ENCODE measurements at places on chromosomes 3 and 15. TPM values are rescaled to one million over a fixed set of nuclear protein-coding genes. Genes with fewer than 3 reads are reported as not detected.

NTRK3 gene
- 1.2 TPM for total RNA-seq

SH3GL3 gene
- total RNA-seq, result not detected

GOLGA8Q gene
- total RNA-seq, result not detected

CYP1A2 gene
- total RNA-seq, result not detected

CRABP1 gene
- total RNA-seq, result 1.5 TPM

CCDC12 gene
- 55.7 TPM for total RNA-seq

CSTA gene
- 1.2 TPM for total RNA-seq

LHFPL4 gene
- total RNA-seq, result 1.2 TPM

- no peaks in the 10 kb centered on the region for H3K36me3 ChIP-seq
- H3K27ac ChIP-seq, result no peak overlapping the region
- H3K27me3 ChIP-seq, result no peaks in the 10 kb centered on the region
- DNase-seq, result no peak
- H3K4me3 ChIP-seq, result no peak overlapping the region
- peaks cover 9% of the 10 kb centered on the region for H3K4me1 ChIP-seq
Observed at GRCh38 chr3:40312661-40313226, 3.2 kb downstream of the EIF1B start.

DNA sequence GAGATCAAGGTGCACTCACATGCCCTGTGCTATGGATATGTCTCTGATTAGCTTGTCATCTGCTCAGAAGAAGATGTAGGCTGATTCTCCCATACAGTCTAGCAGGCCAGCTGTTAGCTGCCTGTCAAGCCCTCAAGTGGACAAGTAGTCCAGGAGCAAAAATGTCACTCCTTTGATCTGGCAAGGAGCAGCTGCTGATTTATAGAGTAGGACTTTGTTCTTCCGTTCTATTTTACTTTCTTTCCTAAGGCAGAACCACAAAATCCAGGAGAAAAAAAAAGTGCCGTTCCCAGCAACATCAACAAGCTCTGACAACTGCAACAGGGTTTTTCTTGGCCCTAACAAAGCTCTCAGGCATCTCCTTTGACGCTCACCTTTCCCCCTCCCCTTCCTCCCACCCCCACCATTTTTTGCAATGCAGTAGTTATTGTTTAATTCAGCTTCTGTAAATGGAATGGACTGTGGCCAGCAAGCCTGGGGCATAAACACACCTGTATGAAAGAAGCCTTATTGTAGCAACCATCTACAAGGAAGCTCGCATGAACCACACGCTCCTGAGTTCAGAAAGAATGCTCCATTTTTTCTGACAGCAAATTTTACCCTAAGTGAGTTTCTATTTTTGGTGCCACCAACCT lies 196.3 kb downstream of the MEIS2 start:
- DNase-seq, result no peak
- H3K4me3 ChIP-seq, result no peak overlapping the region
- H3K27me3 ChIP-seq, result no peaks in the 10 kb centered on the region
- no peaks in the 10 kb centered on the region for H3K36me3 ChIP-seq
- no peaks in the 10 kb centered on the region for H3K4me1 ChIP-seq

- no peak for DNase-seq
- no peak overlapping the region for H3K4me3 ChIP-seq
- H3K27me3 ChIP-seq, result no peaks in the 10 kb centered on the region
- no peaks in the 10 kb centered on the region for H3K36me3 ChIP-seq
- H3K27ac ChIP-seq, result no peak overlapping the region
Observed at GRCh38 chr3:23649448-23649847, 156.3 kb upstream of the UBE2E1 start.

GRCh38 chr3:130379274-130379673 lies 33.8 kb downstream of the COL6A5 start:
- H3K27ac ChIP-seq, result no peak overlapping the region
- no peaks in the 10 kb centered on the region for H3K36me3 ChIP-seq
- no peak overlapping the region for H3K4me3 ChIP-seq
- no peaks in the 10 kb centered on the region for H3K27me3 ChIP-seq
- no peak for DNase-seq

GRCh38 chr15:29952225-29952624 lies 130.0 kb upstream of the TJP1 start:
- H3K27me3 ChIP-seq, result no peaks in the 10 kb centered on the region
- no peak overlapping the region for H3K4me3 ChIP-seq
- DNase-seq, result no peak
- H3K4me1 ChIP-seq, result no peaks in the 10 kb centered on the region
- H3K36me3 ChIP-seq, result no peaks in the 10 kb centered on the region

GRCh38 chr3:169308654-169309250 lies 354.8 kb downstream of the MECOM start:
- no peak overlapping the region for H3K27ac ChIP-seq
- DNase-seq, result no peak
- H3K4me1 ChIP-seq, result no peaks in the 10 kb centered on the region
- H3K4me3 ChIP-seq, result no peak overlapping the region

DNA sequence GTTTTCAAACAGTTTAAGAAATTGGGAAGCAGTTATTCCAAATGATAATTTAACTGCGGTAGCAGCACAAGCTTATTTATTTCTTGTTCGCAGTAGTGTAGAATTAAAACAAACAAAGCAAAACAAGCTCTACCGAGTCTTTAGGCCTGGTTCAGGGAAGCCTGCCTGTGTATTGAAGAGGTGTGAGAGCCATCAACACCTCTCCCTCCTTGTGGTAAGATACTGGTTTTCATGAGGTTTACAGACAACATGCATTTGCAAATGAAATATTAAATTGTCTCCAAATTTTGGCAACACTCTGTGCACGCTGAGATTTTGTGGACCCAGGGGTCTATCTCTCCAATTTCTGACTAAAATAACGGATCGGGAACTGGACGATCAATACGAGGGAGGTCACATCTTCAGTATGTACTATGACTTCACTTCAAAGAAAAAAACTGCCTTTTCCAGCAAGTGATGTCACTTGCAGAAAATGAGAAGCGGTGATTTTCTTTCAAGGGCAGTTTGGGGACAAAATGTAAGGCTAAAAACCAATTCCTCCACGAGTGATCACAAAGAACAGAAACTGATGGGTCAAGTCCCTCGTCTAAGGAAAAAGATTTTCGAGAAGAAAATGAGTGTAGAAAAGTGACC lies 721 bp downstream of the ATR start:
- H3K4me1 ChIP-seq, result no peaks in the 10 kb centered on the region
- peak overlapping the region; percentile 95 for H3K4me3 ChIP-seq
- H3K27me3 ChIP-seq, result no peaks in the 10 kb centered on the region

- no peaks in the 10 kb centered on the region for H3K36me3 ChIP-seq
- no peak overlapping the region for H3K27ac ChIP-seq
- no peaks in the 10 kb centered on the region for H3K4me1 ChIP-seq
Observed at GRCh38 chr3:60263191-60263590, 988.1 kb downstream of the FHIT start.

DNA sequence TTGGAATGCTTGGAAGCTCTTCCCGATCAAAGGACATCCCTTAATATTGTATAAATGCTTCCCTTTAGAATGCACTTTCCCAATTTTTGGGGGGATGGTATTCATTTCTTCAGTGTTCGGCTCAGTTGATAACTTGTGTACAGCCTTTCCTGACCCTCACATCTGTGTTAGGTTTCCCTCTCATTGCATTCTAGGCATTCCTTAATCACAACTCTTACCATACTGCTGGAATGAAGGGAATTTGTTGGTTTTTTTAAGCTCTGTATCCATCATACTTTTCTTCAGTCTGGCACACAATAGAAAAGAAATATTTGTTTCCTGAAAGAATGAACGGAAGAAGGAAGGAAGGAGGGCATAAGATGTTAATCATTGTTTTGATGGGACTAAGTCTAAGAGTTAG lies 119.5 kb downstream of the CHST2 start:
- DNase-seq, result no peak
- H3K36me3 ChIP-seq, result no peaks in the 10 kb centered on the region

GRCh38 chr3:171791692-171792076 lies 18.6 kb downstream of the PLD1 start:
- H3K27ac ChIP-seq, result peak overlapping the region; percentile 60
- no peaks in the 10 kb centered on the region for H3K27me3 ChIP-seq
- H3K36me3 ChIP-seq, result no peaks in the 10 kb centered on the region
- no peak overlapping the region for H3K4me3 ChIP-seq

DNA sequence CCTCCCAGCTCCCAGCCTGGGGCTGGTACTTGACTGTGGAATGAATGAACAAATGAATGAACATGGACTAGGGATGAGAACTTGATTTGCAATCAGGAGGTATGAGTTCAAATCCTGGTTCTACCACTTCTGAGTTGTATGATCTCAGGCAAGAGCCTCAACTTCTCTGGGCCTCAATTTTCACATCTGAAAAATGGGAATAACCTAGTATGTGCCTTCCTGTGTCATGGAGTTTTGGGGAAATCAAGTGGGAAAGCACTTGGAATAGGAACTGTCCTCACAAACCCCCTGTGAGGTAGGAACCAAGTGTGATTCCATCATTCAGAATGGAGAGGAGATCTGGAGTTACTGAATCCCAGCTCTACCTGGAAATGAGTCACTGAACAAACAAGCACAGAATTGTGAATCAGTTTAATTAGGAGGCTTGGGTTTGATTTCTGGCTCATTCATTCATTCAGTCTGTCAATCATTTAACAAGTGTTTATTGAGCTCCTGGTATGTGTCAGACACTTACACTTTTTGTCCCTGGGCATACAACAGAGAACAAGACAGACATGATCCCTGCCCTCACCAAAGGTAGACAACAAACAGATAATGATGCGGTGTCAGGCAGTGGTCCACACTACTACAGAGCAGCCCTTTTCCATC lies 29.7 kb downstream of the DNASE1L3 start:
- H3K4me1 ChIP-seq, result peaks cover 15% of the 10 kb centered on the region
- H3K27ac ChIP-seq, result no peak overlapping the region
- no peaks in the 10 kb centered on the region for H3K27me3 ChIP-seq
- DNase-seq, result no peak
- H3K36me3 ChIP-seq, result no peaks in the 10 kb centered on the region

DNA sequence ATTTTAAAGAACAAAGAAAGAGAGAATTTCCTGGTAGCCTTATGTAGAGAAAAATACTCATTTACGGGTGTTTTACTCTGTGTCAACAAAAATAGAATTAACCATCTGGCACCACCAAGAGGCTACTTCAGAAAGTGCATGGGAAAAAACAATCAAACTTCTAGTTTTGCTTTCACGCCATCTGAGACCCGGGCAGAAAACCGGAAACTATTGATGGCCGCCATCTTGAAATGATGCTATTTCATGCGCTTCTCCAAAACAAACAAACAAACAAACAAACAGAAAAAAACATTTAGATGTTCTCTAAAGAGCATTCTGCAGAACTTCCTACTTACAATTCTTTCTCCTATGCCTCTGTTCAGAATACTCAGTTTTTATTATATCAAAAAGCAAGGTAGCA lies 49.4 kb upstream of the SYNPR start:
- DNase-seq, result peak; percentile 35
- H3K4me1 ChIP-seq, result no peaks in the 10 kb centered on the region
- H3K27me3 ChIP-seq, result no peaks in the 10 kb centered on the region

DNA sequence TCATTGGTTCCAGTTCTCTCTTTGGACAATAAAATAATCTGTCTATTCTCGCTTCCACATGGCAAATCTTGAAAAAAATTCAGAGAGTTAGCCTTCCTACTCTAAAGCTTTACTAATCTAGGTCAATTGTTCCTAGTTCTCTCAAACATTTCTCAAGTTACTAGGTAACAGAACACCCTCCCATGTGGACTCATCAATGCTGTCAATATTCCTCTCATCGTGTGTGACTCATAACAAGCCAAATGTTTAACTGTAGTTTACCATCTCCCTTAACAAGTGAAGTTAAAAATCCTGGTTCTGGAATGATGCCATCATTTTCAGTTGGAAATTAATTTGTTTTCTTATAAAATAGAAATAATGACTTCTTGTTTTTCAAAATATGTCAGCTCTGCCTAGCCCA lies 438.6 kb downstream of the ROBO1 start:
- no peaks in the 10 kb centered on the region for H3K27me3 ChIP-seq
- H3K36me3 ChIP-seq, result no peaks in the 10 kb centered on the region
- H3K4me1 ChIP-seq, result no peaks in the 10 kb centered on the region
- no peak overlapping the region for H3K4me3 ChIP-seq
- no peak for DNase-seq

DNA sequence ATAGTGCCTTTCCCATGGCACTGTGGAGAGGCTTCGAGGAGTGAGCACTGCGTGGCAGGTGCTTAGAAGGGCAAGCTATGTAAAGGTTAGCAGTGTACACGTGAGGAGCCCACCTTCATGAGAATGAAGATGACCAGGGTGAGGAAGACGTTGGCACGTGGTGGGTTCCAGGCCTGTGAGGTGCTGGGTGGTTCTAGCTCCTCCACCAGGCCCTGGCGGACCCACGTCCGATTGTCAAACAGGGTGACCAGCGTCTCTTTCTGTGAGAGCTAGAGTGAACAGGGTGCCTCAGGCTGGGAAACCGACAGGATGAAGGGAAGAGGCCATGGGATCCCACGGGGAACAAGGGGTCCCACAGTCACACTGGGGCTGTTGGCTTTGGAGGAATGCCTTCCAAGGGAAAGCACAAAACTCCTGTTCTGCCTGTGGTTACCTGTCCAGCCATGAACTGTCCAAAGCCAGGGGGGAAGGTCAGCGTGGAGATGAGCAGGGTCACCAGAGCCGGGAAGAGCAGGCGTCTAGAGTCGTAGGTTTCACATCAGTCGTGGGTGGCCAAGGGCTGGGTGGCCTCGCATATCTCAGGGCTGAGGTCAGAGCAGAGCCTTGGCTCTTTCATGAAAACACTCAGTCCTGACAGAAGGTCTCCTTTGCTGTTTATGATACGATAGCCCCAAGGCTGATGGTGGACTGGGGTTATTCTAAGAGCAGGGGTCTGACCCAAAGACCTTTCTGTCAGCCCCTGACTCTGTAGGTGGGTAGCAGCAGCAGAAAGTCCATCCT lies 6.0 kb downstream of the CLCN2 start:
- no peak for DNase-seq
- no peaks in the 10 kb centered on the region for H3K27me3 ChIP-seq
- H3K36me3 ChIP-seq, result no peaks in the 10 kb centered on the region
- no peaks in the 10 kb centered on the region for H3K4me1 ChIP-seq
- no peak overlapping the region for H3K4me3 ChIP-seq

DNA sequence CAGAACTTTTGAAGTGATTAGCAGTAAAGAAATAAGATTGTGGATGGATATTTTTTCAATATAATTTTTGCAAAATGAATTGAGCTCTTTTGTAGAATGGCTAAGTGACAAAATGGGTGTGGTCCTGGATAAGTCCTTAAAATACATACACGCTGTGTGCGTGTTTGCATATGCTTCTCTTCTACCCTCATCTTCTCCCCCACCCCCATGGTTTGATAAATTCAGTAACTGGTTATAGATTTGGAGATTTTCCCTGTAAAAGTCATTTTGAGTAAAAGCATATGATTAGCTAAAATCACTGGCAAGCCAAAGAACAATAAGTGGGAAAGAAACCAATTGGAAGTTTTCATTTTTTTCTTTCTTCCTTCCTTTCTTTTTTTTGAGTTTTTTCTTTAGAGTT lies 453.9 kb upstream of the MDFIC2 start:
- DNase-seq, result no peak
- H3K4me1 ChIP-seq, result no peaks in the 10 kb centered on the region
- H3K4me3 ChIP-seq, result no peak overlapping the region
- no peak overlapping the region for H3K27ac ChIP-seq

- no peaks in the 10 kb centered on the region for H3K36me3 ChIP-seq
- DNase-seq, result no peak
- no peaks in the 10 kb centered on the region for H3K4me1 ChIP-seq
- no peak overlapping the region for H3K27ac ChIP-seq
- no peaks in the 10 kb centered on the region for H3K27me3 ChIP-seq
Observed at GRCh38 chr3:66598168-66598567, 97.3 kb upstream of the LRIG1 start.

- no peak overlapping the region for H3K4me3 ChIP-seq
- H3K27ac ChIP-seq, result no peak overlapping the region
- no peaks in the 10 kb centered on the region for H3K4me1 ChIP-seq
- no peaks in the 10 kb centered on the region for H3K27me3 ChIP-seq
Observed at GRCh38 chr3:78096488-78097255, 1056.8 kb downstream of the ROBO2 start.
